Left lung (tissue), 14 donors: ENCODE measurements at places on chromosomes 12 and 14.

- no peak overlapping the region for H3K4me3 ChIP-seq
- H3K27me3 ChIP-seq, result no peaks in the 10 kb centered on the region
- H3K4me1 ChIP-seq, result no peaks in the 10 kb centered on the region
- H3K27ac ChIP-seq, result no peak overlapping the region
- DNase-seq, result no peak
- no peaks in the 10 kb centered on the region for H3K36me3 ChIP-seq
These were observed 166.2 kb upstream of the CDKN3 start for GRCh38 chr14:54230645-54231044.

GRCh38 chr12:51883998-51884675 is 3.8 kb upstream of the ANKRD33 start:
- no peak overlapping the region for H3K4me3 ChIP-seq
- H3K36me3 ChIP-seq, result no peaks in the 10 kb centered on the region
- H3K27ac ChIP-seq, result no peak overlapping the region
- peaks cover 9% of the 10 kb centered on the region for H3K27me3 ChIP-seq
- peaks cover 11% of the 10 kb centered on the region for H3K4me1 ChIP-seq

GRCh38 chr14:69687606-69688298 is 76.4 kb downstream of the SUSD6 start:
- H3K36me3 ChIP-seq, result no peaks in the 10 kb centered on the region
- DNase-seq, result no peak
- H3K27me3 ChIP-seq, result no peaks in the 10 kb centered on the region
- H3K4me3 ChIP-seq, result no peak overlapping the region
- no peak overlapping the region for H3K27ac ChIP-seq
- peaks cover 74% of the 10 kb centered on the region for H3K4me1 ChIP-seq

DNA sequence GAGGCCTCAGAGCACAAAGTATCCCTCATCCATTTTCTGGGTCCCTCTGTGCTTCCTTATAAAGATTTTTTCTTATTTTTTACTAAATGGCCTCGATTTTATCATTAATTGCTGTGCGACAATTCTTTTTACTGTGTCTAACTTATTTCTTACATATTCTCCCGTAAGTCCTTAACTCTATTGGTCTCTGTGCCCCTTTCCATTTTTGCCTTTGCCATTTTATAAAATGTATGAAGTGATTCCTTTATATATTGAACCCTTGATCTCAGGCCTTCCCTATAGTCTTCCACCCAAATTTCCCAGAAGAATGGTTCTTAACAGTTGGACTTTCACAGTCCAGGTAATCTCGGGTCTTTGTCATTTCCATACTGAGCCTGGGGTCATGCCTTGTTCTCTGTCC is 55.0 kb upstream of the ESRRB start:
- no peaks in the 10 kb centered on the region for H3K36me3 ChIP-seq
- no peak overlapping the region for H3K27ac ChIP-seq
- H3K27me3 ChIP-seq, result no peaks in the 10 kb centered on the region
- no peaks in the 10 kb centered on the region for H3K4me1 ChIP-seq
- no peak for DNase-seq

DNA sequence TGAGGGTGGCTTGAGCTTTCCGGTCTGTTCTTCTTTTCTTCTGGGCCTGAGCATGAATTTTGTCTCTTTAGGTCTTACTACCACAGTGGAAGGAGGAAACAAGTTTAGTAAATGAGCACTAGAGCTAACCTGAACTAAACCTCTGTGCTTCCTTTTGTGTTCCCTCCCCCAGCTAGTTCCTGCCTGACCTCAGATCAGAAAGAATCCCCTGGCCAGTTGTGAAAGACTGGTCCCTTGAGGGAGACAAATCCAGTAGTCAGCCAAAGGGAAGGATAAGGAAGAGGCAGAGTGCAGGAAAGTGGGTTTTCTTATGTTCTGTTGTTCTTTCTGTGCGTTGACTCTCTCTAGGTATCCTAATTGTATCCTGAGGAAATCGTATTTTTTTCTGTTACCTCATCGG is 17.5 kb downstream of the ZNF664 start:
- no peaks in the 10 kb centered on the region for H3K27me3 ChIP-seq
- DNase-seq, result no peak
- H3K4me1 ChIP-seq, result peaks cover 11% of the 10 kb centered on the region
